ENCODE measurements at places on chromosomes 12 and 14. TPM values are rescaled to one million over a fixed set of nuclear protein-coding genes. Genes with fewer than 3 reads are reported as not detected.

INHBE gene
- total RNA-seq: not detected

SERPINA3 gene
- total RNA-seq: not detected

KRT85 gene
- total RNA-seq: not detected

TPPP2 gene
- total RNA-seq: not detected

AVPR1A gene
- total RNA-seq: not detected

MYBPC1 gene
- not detected for total RNA-seq

CACNA2D4 gene
- total RNA-seq: 13.7 TPM

ANKS1B gene
- total RNA-seq: 1.8 TPM

PIWIL1 gene
- not detected for total RNA-seq

ACRBP gene
- 0.78 TPM for total RNA-seq

BCAT1 gene
- 68.8 TPM for total RNA-seq

CCDC197 gene
- 0.37 TPM for total RNA-seq

GAPDH gene
- total RNA-seq: 9,788 TPM

WDHD1 gene
- total RNA-seq: 60.0 TPM

DENR gene
- total RNA-seq: 65.3 TPM

LGMN gene
- total RNA-seq: 16.5 TPM

SMCO2 gene
- total RNA-seq: not detected

ENO2 gene
- total RNA-seq: 234 TPM
